Activated naive CD4-positive, alpha-beta T cell treated with anti-CD3 and anti-CD28 coated beads for 36 hours (primary cell): ENCODE measurements at places on chromosomes 7 and 10. TPM values are rescaled to one million over a fixed set of nuclear protein-coding genes. Genes with fewer than 3 reads are reported as not detected.

CYP26C1 gene
- total RNA-seq = not detected

DNA sequence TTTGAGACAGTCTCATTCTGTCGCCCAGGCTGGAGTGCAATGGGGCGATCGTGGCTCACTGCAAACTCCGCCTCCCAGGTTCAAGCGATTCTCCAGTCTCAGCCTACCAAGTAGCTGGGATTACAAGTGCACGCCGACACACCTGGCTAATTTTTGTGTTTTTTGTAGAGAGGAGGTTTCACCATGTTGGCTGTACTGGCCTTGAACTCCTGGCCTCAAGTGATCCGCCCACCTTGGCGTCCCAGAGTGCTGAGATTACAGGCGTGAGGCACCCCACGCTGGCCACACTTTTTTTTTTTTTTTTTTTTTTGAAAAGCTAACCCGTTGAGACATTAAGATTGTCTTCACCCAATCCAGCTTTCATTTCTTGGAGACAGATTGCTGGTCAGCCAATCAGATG is 2.1 kb downstream of the ZNF273 start:
- H3K4me3 ChIP-seq = no peak overlapping the region
- peaks cover 22% of the 10 kb centered on the region for H3K36me3 ChIP-seq
- no peak overlapping the region for H3K27ac ChIP-seq
- no peaks in the 10 kb centered on the region for H3K27me3 ChIP-seq
- no peak for DNase-seq
- peaks cover 41% of the 10 kb centered on the region for H3K4me1 ChIP-seq

DNA sequence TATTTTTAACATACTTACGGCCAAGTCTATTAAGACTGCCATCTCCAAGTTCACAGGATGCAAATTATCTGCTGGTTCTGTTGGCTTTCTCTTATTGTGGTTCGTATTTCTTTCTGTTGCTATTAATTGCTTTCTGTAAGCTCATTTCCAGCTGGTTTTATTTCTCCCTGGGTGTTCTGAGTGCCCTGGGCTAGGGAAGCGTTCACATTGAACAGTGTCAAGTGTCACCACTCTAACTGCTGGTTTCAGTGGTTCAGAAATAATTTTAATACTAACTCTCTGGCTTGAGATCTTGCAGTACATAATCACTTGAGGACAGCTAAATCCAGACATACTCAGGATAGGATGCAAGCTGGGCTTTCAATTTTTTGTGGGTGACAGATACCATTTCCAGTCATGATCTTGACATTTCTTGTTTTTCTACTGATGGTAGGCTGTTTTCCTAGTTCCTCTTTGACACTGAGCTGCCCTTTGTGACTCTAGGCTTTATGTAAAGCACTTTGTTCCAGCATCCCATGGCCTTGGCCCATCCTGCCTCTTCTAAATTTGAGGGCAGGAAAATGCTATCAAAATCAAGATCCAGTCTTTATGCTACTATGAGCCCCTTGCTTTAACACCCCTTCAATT is 117.6 kb downstream of the SNX13 start:
- no peaks in the 10 kb centered on the region for H3K4me1 ChIP-seq
- no peak for DNase-seq
- H3K4me3 ChIP-seq = no peak overlapping the region
- no peaks in the 10 kb centered on the region for H3K27me3 ChIP-seq

ZNF853 gene
- total RNA-seq = 0.69 TPM

CACNB2 gene
- not detected for total RNA-seq

DNA sequence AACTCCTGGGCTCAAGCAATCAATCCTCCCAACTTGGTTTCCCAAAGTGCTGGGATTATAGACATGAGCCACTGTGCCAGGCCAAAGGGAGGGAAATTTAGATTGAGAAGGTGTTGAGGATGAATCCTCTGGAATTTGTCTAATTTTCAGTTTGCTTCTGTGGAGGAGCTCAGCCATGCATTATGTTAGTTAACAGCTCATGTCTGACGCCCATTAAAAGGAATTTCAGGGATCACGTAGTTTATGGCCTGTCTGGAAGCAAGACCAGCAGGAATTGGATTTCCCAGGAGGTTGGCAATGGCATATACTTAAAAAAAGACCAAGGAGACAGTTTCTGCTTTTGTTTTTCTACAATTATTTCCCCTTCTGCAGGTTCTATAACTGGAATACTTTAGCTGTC is 165.7 kb downstream of the OTUD1 start:
- no peaks in the 10 kb centered on the region for H3K4me1 ChIP-seq
- no peaks in the 10 kb centered on the region for H3K36me3 ChIP-seq
- DNase-seq = no peak
- H3K27ac ChIP-seq = no peak overlapping the region
- no peak overlapping the region for H3K4me3 ChIP-seq

LAMB4 gene
- total RNA-seq = not detected

DNA sequence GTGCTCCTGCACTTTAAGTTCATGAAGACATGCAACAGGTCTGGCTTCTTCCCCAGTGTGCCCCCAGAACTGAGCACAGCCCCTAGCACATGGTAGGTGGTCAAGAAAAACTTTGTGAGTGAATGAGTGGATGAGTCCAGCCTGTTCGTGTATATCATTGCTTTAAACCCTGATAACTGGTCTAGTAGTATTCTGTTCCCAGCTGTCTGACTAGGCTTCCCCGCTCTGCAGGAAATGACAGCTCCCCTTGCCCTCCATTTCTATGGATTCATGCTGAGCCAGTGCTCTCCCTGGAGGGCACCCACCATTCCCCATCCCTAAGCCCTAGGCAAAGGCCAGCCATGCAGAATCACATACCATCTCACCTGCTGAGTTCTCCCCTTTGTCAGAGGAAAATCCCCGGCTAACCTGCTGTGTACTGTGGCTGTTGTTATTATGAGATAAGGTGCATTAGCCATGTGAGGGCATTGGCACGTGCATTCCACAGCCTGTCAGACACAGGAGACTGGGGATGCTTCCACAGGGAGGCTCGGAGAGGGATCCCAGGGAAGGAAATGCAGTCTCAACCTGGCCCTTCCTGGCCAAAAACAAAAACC is 698.9 kb downstream of the GRID1 start:
- DNase-seq = no peak
- no peak overlapping the region for H3K27ac ChIP-seq
- H3K36me3 ChIP-seq = no peaks in the 10 kb centered on the region
- peaks cover 3% of the 10 kb centered on the region for H3K27me3 ChIP-seq
- H3K4me3 ChIP-seq = no peak overlapping the region

OR2A5 gene
- total RNA-seq = not detected

DNA sequence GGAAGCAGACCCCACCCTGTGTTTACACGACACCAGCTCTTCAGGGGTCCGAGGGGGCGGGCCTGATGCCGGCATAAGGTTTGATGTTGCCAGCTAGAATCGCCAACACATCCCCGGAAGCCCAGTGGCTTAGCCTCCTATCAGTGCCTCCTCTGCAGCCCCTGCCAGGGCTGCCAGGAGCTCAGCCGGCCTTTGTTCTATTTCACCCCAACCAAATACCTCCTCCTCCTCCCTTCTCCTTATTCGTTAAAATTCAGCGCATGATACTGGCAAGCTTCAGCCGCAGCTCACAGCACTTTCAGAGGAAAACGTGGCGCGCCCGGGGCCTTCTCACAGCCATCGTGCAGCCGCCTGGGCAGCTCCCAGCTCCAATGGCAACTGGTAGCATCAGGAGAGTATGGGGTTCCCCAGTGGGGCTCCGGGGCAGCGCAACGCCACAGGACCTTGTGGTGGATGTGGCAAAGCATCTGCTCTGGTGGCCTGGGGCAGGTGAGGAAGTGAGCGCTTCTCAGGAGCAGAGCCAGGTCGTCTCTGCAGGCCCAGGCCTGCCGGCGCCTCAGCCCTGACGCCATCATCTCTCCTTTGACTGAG is 176.4 kb upstream of the RHEB start:
- no peak overlapping the region for H3K27ac ChIP-seq
- no peaks in the 10 kb centered on the region for H3K36me3 ChIP-seq
- DNase-seq = no peak
- H3K4me3 ChIP-seq = no peak overlapping the region

DNA sequence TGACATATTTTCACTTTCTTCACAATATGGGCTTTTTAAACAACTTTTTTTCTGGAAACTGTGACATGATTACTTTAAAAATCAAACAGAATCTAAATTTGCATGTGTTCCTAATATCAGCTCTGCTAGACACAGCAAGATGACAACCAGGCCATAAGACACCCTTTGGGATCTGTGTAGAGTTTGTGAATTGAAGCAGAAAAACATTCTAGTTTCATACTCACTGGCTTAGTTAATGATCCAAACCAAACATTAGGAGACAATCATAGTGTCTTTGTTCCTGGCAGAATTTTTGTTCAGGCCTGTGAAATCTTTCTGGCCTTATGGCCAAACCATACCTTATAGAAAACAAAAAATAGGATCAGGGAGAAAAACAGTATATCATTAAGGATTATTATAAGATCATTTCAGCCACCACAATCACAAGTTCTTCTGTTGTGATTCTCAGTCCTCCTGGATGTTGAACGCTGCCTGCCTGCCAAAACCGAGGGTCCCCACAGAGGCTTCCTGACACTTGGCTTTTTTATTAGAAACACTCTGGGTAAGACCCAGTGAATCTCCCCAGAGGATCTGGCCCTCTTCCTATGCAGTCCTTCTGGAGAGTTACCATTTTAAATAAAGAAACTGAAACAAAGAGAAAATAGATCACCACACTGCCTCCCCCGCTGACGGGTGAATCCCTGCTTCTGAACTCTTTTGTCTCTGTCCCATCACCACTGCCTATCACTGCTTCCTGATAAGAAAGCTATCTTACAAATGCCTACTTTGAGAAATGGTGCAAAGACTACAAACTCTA is 79.2 kb upstream of the PPP1R3C start:
- H3K27ac ChIP-seq = no peak overlapping the region
- no peak for DNase-seq
- H3K36me3 ChIP-seq = no peaks in the 10 kb centered on the region
- no peaks in the 10 kb centered on the region for H3K4me1 ChIP-seq

DNA sequence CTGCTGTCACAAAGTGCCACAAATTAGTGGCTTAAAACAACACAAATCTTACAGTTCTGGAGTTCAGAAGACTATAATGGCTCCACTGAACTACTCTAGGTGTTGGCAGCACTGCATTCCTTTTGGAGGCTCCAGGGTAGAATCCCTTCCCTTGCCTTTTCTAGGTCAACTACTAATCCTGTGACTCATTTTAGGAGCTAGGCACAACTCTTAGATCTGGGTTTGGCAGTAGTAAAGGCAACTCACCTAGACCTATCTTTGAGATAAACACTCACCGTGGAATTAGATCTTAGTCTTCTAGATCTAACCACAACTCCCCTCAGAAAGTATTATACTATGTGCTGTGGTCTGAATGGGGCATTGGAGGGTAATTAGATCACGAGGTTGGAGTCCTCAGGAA is 60.4 kb downstream of the ANKIB1 start:
- H3K4me3 ChIP-seq = no peak overlapping the region
- H3K36me3 ChIP-seq = peaks cover 8% of the 10 kb centered on the region
- H3K27me3 ChIP-seq = no peaks in the 10 kb centered on the region

KNDC1 gene
- total RNA-seq = not detected

PILRA gene
- 0.29 TPM for total RNA-seq

DNA sequence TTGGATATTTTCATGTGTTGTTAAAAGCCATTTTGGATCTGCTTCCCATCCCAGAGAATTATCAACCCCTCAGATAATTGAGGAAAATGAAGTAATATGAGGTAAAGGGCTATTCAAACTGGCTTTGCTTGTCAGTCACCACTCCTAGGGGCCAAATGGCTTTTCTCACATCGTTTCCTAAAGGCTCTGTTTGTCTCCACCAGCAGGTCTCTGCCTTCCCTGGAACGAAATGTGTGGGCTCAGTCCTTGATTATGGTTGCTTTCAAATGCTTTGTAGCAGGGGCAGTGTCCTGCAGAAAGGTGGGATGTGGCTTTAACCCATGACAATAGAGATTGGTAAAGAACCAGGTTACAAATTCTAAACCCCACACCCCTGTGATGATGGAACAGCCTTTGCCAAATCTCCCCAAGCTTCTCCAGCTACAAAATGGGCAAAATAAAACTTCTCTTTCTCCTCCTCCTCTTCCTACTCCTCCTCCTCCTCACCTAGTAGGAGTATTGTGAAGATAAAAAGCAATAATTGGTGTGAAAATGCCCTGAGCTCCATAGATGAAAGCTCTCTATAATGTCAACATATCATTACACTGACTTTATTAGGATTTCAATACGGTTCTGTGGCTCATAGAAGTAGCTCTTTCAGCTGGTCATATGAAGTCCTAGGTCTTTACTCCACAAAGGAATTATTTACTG is 127.6 kb downstream of the CHN2 start:
- H3K27me3 ChIP-seq = peaks cover 7% of the 10 kb centered on the region
- no peaks in the 10 kb centered on the region for H3K36me3 ChIP-seq
- no peak overlapping the region for H3K4me3 ChIP-seq
- no peak overlapping the region for H3K27ac ChIP-seq

GRCh38 chr10:121236621-121237020 is 361.6 kb downstream of the FGFR2 start:
- DNase-seq = no peak
- no peak overlapping the region for H3K27ac ChIP-seq
- H3K36me3 ChIP-seq = no peaks in the 10 kb centered on the region
- H3K27me3 ChIP-seq = peaks cover 3% of the 10 kb centered on the region
- H3K4me3 ChIP-seq = no peak overlapping the region

GRCh38 chr7:46853451-46853850 is 728.5 kb downstream of the TNS3 start:
- no peaks in the 10 kb centered on the region for H3K36me3 ChIP-seq
- no peaks in the 10 kb centered on the region for H3K4me1 ChIP-seq
- no peaks in the 10 kb centered on the region for H3K27me3 ChIP-seq
- DNase-seq = no peak

DNA sequence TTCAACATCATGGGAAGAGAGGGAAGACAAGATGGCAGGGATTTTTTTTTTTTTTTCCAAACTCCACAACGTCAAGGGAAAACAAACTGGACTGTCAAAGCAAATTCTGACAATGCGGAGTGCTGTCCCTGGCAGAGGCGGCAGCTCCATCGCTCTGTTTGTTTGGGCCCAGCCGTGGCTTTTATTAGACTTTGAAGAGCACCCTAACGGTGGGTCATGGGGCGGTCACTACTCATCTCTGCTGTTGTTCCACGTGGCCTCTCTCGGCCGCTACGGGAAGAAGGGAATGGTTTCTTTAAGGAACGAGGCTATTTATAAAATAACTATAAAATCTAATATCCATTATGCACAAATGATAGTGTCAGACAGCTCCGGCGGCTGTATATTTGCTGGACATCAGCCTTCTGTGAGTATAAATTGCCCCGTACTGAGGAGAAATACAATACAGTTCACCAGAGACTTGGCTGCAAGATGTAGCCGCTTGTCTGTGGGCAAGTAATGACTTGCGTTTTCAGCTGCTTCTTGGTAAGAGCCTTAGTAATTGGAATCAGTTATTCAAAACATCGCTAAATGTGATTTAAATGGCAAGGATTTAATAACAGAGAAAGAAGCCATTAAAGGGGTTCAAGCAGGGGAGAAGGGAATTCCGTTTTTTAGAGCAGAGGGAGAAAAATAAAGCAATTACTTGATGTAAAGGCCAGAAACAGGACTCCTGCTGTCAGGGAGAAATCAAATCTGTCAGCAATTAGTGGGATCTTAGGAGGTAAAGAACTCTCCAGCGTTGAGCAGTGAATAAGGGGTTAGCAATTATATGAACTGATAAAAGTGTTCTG is 61.7 kb upstream of the RAB11FIP2 start:
- H3K4me3 ChIP-seq = no peak overlapping the region
- H3K27ac ChIP-seq = no peak overlapping the region
- peaks cover 8% of the 10 kb centered on the region for H3K27me3 ChIP-seq
- no peaks in the 10 kb centered on the region for H3K4me1 ChIP-seq
- DNase-seq = no peak

MRC1 gene
- total RNA-seq = 0.05 TPM

GRCh38 chr10:60420991-60421894 is 31.6 kb upstream of the ANK3 start:
- H3K27me3 ChIP-seq = no peaks in the 10 kb centered on the region
- H3K4me3 ChIP-seq = no peak overlapping the region
- no peaks in the 10 kb centered on the region for H3K36me3 ChIP-seq
- H3K27ac ChIP-seq = no peak overlapping the region
- peaks cover 9% of the 10 kb centered on the region for H3K4me1 ChIP-seq
- no peak for DNase-seq
